ENCODE measurements at places on chromosomes 2 and 18.

- DNase-seq: no peak
These were observed 76.2 kb downstream of the C18orf54 start for GRCh38 chr18:54433857-54434256.

GRCh38 chr2:173122936-173123335, 47.3 kb downstream of the MAP3K20 start:
- DNase-seq: no peak

GRCh38 chr2:21972586-21972985, 848.8 kb downstream of the TDRD15 start:
- no peak for DNase-seq

DNA sequence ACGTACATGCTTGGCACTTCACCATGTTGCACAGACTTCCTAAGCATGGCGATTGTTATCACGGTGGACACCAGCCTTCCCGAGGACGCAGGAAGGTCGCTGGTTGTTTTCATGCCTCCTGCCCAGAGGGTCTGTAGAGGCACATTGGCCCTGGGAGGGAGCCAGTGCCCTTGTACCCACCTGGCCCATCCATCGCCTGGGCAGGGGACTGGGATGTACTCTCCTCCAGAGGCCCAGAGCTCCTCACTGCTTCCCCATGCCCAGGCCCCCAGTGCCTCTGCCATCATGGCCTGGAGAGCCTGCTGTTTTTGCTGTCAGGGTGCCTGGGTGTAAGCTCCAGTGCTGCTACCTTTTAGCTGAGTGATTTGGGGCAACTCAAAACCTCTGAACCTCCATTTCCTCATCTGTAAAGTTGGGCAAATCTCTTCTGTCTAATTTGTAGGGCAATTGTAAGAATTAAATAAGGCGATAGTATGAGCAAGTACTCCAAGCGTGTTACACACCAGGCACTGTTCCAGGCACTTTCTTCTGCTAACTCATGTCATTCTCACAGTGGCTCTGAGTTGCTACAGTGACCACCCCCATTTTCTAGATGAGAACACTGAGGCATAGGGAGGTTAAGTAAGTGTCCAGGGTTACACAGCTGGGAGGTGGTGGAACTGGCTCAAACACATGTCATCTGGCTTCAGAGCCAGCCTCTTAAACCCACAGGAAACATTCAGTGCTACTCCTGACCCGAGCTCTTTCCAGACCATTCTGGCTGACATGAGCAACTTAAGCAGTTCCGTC, 45.3 kb downstream of the GREB1 start:
- no peak for DNase-seq

DNA sequence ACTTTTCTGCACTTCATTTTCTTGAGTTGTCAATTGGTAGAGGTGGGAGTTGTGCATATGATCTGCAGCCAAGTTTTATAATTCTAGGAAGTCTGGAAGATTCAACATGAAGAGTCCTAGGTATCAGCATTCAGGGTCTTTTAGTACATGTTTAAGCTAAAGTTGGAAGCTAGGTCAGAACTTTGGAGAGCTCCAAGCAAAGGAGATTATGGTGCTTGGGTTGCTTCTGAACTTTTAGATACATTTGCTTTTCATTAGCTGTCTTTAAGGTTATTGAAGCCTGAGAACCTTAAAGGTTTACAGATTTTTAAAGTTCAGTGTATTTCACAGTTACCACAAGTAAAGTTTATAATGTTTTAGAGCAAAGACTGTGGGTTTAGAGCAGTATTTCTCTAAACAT, 85.5 kb downstream of the EPC2 start:
- no peak for DNase-seq

DNA sequence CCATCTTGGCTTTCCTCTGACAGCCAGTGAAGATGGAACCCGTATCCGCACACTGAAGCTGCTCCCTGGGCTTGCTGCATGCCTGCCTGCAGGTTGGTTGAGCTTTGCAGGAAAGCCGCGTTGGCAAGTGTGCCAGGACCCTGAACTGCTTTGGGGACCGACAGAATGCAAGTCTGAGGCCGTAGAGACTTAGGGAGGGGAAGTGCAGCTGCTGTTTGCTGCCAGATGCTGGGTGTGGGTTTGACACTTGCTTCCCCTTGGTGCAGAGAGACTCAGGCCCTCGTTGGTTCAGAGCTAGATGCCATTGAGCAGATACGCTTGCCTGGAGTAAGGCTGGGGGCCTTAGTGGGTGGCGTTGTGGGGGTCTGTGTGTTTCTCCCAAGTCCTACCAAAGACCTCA, 13.1 kb upstream of the PHLPP1 start:
- no peak for DNase-seq
